ENCODE measurements at places on chromosomes 16 and 17.

GRCh38 chr16:845351-845745, 44.8 kb upstream of the GNG13 start:
- DNase-seq, result no peak

DNA sequence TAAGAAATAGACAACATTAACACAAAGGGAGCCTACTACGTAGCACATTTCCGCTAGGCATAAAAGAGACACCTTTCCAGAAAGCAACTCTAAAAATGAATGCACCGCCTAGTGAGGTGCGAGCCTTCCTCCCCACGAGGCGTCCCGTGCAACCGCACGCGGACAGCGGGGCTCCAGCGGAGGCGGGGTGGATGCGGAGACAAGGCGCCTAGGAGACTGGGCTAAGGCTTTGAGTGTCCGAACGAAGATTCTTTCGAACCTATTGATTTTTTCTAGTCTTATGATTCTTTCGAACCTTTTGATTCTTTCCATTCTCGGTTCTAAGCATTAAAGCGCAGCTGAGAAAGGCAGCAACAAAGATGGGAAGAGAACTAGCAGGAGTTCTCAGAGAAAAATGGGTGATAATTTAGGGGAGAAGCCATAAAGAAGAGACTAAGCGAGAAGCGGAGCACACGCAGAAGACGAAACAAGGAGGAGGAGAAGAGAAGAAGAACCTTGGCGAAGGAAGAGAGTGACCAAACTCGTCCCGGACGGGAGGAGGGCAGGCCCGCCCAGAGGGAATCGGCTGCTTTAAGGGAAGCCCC, 394 bp upstream of the CPD start:
- no peak for DNase-seq

DNA sequence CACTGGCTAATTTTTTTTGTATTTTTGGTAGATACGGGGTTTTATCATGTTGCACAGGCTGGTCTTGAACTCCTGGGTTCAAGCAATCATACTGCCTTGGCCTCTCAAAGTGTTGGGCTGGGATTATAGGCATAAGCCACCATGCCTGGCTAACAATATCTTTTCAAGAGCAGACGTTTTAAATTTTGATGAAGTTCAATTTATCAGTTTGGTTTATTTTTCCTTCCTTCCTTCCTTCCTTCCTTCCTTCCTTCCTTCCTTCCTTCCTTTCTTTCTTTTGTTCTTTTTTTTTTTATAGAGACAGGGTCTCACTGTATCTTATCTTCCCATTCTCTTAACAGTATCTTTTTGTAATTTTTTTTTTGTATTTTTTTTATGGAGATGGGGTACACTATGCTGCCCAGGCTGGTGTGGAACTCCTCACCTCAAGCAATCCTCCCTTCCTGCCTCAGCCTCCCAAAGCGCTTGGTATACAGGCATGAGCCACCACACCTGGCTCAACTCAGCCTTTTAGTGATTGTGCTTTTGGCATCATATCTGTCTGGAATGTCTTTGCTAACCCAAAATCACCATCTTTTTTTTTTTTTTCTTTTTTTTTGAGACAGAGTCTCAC, 13.6 kb upstream of the GIP start:
- DNase-seq, result peak; percentile 25

- no peak for DNase-seq
These were observed 2.7 kb downstream of the C1QTNF1 start for GRCh38 chr17:79026376-79027273.

All from vagina (tissue), 2 donors.